ENCODE measurements at places on chromosomes 6 and 20.

DNA sequence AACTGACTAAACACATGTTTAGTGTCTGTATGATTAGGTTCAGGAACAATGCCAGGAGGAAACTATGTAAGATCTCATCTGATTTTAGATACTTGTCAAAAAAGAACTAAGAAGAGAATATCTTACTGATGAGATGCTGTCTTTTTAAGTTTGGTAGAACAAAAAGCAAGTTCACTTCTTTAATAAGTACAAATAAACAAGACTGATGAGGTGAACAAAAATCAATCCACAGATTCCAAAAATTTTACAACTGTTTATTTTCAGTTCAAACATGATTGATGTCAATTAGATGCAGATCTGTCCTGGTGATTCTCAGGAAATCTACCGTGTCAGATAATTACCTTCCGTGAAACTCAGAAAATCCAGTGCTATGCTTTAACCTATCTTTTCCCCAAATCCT is 24.9 kb downstream of the EPHA7 start:
- DNase-seq, result no peak

- DNase-seq, result no peak
These were observed 10.0 kb upstream of the PFDN4 start for GRCh38 chr20:54197621-54198604.

DNA sequence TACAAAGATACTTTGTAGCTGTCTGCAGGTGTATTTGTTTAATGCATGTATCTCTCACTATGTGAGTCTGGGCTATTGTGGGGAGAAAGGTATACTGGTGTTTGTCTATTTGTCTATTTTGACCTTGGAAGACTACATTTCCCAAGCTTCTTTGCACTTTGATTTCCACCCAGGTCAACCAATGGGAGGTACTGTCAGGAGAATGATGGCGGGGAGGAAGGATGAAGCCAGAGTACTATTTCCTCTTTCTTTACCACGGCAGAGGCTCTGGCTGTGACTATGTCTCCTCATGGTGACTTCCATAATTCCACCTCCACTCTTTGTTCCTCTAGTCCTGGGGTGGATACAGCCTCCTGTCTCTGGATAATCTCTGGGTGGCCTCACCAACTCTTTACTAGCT is 23.1 kb downstream of the LBP start:
- DNase-seq, result no peak

GRCh38 chr6:66926060-66926459 is 1219.0 kb upstream of the EYS start:
- no peak for DNase-seq

GRCh38 chr6:52577022-52577777 is at the start of gene TRAM2:
Gene TRAM2 (minus strand): TSS chr6:52577060. CDS start chr6:52576915, 145 bp downstream.
- DNase-seq, result peak; percentile 82

DNA sequence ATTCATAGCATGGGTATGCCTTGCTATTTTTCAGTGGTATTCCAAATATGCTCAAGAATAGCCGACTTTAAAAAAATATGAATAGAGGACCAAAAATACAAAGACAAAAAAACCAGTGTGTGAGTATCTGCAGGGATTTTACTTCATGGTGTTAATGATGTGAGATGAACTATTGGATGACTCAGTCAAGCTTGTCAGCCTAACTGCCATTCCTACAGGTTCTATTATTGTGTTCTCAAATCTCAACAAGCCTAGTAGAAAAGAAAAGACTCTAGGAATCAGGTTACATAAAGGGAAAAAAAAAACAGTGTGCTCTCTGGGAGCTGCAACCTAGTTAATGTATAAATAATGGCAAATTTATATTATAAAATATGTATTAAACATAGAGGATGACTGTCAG is 588.4 kb upstream of the BTBD3 start:
- no peak for DNase-seq

GRCh38 chr6:16329233-16329632 is 90.8 kb downstream of the GMPR start:
- DNase-seq, result no peak

GRCh38 chr20:50469176-50469723 is 40.9 kb upstream of the PTPN1 start:
- no peak for DNase-seq

Data from cerebellum (tissue), 4 donors.